ENCODE measurements at places on chromosomes 5 and 9. TPM values are rescaled to one million over a fixed set of nuclear protein-coding genes. Genes with fewer than 3 reads are reported as not detected.

CARD9 gene
- 2.8 TPM for total RNA-seq

MSMP gene
- total RNA-seq, result not detected

DNA sequence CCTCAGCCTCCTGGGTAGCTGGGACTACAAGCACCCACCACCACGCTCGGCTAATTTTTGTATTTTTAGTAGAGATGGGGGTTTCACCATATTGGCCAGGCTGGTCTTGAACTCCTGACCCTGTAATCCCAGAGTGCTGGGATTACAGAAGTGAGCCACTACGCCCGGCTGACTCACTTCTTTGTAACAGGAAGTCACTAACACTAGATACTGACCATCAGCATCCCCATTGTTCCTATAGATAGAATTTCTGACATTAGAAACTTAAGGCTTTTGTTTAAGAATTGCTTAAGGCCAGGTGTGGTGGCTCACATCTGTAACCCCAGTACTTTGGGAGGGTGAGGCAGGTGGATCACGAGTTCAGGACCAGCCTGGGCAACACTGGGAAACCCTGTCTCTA is 42.2 kb downstream of the LEAP2 start:
- no peak for DNase-seq

DNA sequence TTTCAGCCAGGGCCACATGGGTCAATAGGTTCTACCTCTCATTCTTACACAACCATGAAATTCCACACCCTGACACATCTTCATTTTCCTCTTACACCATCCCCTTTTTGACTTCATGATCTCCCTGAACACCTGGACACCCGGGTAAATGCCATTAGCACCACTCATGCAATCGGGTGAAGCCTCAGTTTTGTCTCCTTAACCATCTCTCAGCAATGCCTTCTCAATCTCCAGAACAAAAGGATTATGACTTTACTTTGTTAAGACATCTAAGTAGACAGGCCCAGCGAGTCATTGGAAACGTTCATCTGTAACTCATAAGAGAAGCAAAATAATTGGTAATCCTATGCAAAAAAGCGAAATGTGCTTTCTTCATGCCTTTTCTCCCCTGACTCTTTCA is 49.9 kb downstream of the ADAMTS12 start:
- no peak for DNase-seq

KIF24 gene
- 3.4 TPM for total RNA-seq

DNA sequence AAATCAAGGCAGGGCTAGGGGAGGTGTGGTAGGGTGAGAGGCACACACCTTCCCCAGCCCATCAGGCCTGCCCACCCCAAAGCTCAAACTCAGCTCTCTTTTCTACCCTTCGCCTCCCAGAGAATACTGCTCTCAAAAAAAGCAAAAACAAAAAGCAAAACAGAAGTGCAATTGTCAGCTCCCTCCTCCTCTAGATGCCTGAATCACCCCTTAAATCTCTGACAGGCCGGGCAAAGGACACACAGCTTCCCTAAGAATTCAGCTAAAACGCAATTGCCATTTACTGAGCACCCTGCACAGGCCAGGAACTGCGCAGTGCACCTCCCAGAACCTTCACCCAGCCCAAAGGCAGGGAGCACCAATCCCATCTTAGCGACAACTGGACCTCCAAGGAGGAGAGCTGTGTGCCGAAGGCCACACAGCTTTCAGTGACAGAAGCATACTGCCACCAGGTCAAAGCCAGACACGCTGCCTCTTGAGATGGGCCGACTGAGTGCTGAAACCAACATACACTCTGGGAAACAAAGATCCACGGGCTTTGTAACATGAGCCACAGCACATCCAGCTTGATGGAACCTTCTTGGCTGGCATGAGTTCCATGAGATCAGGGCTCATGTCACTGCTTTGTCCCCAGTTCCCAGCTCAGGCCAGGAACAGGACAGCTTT is 53.4 kb upstream of the STXBP1 start:
- no peak for DNase-seq

GRCh38 chr5:34734326-34734725 is 78.2 kb downstream of the RAI14 start:
- DNase-seq, result no peak

- no peak for DNase-seq
Observed at GRCh38 chr9:132994410-132995120, 16.1 kb downstream of the GFI1B start.

DNA sequence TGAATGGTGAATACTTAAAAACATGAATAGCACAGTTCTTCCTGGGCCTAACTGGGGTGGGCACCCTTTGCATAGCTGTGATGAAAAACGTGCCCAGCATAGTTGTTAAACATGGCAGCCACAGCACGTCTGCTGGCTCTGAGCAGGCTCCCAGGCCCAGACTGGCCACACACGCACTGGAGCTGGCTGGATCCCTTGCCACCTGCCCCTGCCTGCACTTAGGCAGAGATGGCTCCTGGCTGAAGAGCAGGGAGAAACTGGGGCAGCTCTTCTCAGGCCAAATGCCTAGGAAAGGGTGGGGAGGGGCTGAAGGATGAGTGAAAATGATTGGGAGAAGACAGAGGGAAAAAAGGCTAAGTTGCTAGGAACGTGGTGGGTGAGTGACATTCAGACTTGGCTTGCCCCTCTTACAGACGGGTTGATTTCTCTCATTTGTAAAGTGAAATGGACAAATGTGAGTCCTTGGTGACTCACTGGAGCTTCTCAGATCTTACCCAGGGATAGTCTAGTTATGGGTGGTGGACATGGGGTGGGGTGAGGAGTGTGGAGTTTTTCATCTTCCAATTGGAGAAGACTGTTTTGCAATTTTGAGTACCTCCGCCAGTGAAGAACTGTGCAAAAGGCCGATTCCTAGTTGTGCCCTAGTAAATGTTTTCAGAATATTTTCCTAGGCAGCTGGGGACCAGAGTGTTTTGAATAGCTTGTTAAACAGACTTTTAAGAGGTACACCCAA is 42.4 kb downstream of the TRIO start:
- no peak for DNase-seq

- DNase-seq, result no peak
Observed at GRCh38 chr5:142545650-142546322, 140.1 kb downstream of the FGF1 start.

SLCO4C1 gene
- 1.1 TPM for total RNA-seq

DNA sequence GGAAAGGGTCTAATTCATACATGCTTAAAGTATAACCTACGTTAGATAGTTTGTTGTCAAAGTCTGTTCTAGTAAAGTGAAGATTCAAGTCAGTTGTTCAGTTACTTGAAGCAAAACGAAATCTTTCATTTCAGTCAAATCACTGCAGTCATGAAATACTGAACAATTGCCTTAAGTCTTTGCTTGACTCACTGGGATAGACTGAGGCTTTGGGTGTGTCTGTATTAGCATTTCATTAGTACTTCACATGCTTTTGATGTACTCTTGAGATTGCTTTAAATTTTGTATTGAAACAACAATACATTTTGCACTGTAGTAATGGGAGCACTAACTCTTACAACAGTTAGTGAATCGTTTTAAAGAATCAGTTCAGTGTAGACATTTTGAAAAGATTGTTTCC is 4.0 kb upstream of the CMYA5 start:
- no peak for DNase-seq

- no peak for DNase-seq
Observed at GRCh38 chr9:37840560-37841194, 40.1 kb downstream of the DCAF10 start.

MLLT3 gene
- 15.7 TPM for total RNA-seq

- DNase-seq, result no peak
Observed at GRCh38 chr9:93895535-93895934, 59.6 kb downstream of the BARX1 start.

- DNase-seq, result no peak
Observed at GRCh38 chr9:27538647-27539046, 9.0 kb upstream of the MOB3B start.

DNA sequence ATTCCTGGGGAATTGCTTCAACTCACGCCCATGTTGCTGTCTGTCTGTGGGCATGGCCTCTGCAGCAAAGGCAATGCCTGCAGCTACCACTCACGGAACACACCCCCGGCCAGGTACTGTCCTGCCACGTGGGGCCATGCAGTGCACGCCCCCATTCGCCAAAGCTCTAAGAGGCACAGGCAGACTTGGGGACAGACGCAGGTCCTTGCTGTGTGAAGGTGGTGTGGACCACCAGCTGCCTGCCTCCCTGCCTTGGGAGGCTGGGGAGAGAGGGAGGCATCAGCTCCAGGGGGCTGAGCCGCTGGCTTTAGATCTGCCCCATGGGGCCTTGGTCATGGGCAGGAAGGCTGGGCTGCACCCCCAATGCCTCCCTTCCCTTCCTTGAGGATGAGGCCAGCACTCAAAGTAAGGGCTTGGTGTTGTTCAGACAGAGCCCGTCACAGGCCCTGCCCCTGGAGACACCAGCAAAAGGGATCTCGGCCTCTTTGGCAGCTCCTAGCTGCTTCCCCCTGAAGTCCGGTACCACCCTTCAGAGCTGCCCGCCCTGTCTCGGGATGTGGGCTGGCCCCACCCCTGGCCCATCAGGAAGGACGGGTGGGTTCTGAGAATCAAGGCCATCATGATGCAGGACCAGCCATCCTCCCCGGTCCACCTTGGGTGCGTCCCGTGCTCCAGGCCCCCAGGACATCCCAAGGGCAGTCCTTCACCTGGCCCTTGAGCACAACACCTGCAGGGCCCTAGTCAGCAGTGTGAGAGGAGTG is 2.3 kb downstream of the GRIN1 start:
- no peak for DNase-seq

DNA sequence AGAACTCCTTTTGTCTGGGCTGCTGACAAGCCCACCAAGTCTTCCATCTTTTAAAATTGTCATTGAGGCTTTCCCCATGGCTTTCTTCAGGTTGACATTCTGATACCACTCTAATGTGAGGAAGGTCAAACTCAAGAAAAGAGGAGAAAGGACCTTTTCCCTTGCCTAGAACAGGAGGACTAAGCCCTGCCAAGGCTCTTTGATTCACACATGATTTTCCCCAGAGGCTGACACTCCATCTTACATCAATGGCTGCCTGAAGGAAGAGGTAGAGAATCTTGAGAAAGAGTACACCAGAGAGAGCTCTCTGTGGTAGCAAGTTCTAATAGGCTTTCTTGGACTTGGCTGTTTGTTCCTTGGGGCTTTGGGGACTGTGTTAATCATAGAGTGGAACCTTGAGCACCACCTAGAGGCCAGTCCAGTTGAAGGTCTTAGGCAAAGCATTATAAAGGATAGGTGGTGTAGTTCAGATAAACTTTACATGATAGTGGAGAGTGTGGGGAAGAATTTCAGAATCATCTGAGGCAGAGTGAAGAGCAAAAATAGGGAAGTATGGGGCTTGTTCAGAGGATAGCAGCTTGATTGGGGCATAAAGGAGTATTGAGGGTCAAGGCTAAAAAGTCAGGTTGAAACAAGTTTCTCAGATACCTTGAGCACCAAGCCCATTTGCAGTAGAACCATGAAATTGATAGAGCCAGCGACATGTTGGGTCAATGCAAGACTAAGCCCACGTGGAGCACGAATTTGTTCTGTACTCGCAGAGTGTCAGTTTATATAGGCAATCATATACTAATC is 36.7 kb downstream of the NDFIP1 start:
- peak; percentile 63 for DNase-seq

GRCh38 chr5:8241558-8241957 is 372.6 kb downstream of the MTRR start:
- DNase-seq, result no peak

- peak; percentile 39 for DNase-seq
Observed at GRCh38 chr9:132244582-132245455, 83.0 kb downstream of the NTNG2 start.

GRCh38 chr5:88940713-88941112 is 57.7 kb upstream of the MEF2C start:
- no peak for DNase-seq

- no peak for DNase-seq
Observed at GRCh38 chr9:125932746-125933455, 185.7 kb downstream of the PBX3 start.

DNA sequence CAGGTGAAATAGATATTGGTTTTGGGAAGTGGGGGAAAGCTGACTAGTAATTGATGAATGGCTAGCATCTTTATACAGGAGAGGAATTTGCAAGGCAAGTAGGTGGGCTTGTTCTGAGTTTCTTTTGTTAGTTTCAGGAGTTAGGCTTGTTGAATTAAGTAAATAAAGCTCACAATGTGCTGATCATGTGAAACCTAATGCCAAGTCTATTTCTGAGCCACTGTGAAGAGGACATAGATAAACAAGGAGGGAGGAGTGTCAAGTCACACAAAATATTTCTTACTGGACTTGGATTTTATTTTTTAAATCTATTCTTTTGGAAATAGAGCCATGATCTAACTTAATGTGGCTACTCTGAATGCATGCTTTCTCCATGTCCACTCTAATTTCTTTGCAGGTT is 19.9 kb downstream of the GDA start:
- DNase-seq, result no peak

DNA sequence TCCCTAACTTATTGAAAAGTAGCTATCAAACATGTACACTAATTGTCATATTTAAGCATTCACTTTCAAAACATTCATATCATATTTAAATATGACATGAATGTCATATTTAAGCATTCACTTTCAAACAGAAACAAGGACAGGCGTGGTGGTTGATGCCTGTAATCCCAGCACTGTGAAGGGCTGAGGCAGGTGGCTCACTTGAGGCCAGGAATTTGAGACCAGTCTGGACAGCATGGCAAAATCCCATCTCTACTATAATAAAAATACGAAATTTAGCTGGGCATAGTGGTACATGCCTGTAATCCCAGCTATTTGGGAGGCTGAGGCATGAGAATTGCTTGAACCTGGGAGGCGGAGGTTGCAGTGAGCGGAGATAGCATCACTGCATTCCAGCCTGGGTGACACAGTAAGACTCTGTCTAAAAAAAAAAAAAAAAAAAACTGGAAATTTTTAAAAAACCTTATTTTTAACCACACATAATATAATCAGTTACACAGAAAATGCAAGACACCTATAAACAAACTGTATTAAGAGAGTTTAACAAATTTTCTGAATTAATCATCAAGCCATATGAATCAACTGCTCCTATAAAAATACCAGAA is 88.1 kb downstream of the LPAR1 start:
- DNase-seq, result no peak

C9orf40 gene
- 11.6 TPM for total RNA-seq

- DNase-seq, result peak; percentile 25
Observed at GRCh38 chr5:179417696-179418095, 72.4 kb upstream of the ADAMTS2 start.

- no peak for DNase-seq
Observed at GRCh38 chr5:143717400-143717799, 94.6 kb upstream of the HMHB1 start.

PITX1 gene
- total RNA-seq, result not detected

GRCh38 chr5:150134198-150134588 is 21.5 kb downstream of the PDGFRB start:
- no peak for DNase-seq

GRCh38 chr5:56543441-56544388 is 271.6 kb upstream of the MAP3K1 start:
- no peak for DNase-seq

EGR1 gene
- 11.2 TPM for total RNA-seq

DNA sequence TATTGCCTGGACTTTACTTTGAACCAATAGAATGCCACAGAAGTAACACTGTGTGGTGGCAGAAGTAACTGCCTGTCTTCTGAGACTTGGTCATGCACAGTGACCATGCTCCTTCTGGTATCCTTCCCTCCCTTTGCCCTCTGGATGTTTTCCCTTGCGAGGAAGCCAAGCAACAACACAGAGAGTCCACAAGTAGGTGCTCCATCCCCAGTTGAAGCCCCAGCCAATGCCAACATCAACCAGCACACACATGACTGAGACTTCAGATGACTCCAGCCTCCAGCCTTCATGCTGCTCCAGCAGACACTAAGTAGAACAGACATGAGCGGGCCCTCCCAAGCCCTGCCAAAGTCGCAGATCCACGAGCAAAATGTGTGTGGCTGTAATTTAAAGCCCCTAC is 129.6 kb downstream of the EPB41L4A start:
- DNase-seq, result no peak

ALDOB gene
- total RNA-seq, result not detected
